Activated naive CD4-positive, alpha-beta T cell (primary cell): ENCODE measurements at places on chromosomes 7 and 10.

DNA sequence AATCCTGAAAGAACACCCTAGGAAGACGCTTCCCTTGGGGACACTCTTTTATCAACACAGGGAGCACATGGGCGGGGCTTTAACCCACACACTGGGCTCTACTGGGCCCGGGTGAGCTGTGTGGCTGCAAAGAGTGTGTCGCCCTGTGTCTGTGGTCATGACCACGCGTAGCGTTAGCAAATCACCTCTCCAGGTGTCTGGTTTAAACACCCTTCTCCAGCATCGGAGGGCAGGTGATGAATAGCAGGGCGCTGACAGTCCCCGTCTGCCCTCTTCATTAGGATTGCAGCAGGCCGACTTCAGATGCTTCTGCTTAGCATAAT, 127.7 kb downstream of the ADARB2 start:
- no peak for DNase-seq

DNA sequence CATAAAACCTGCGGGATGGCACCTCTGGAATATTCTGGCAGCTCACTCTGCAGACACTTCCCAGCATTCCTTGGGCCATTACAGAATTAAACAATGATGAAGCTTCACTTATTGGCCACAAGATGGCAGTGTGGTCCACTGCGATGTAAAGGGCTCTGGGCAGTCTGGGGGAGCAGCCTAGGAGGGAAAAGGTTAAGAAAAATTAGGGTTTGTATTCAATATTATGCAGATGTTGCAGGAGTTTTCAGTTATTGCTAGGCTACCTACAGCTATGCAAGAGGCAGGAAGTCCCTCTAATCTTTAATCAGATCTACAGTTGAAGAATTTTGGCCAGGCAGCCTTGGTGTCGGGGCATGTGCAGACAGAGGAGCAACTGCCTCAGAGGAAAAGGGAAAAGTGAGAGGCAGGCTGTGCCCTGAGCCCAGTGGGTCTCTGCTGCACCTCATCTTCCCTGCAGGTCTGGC, 233.2 kb upstream of the PRSS1 start:
- no peak for DNase-seq

- DNase-seq, result no peak
Measured at GRCh38 chr7:124943472-124943871, 13.8 kb upstream of the POT1 start.

GRCh38 chr7:42570944-42571343, 333.9 kb upstream of the GLI3 start:
- DNase-seq, result no peak

- DNase-seq, result no peak
Measured at GRCh38 chr10:48414778-48415177, 108.3 kb downstream of the MAPK8 start.

DNA sequence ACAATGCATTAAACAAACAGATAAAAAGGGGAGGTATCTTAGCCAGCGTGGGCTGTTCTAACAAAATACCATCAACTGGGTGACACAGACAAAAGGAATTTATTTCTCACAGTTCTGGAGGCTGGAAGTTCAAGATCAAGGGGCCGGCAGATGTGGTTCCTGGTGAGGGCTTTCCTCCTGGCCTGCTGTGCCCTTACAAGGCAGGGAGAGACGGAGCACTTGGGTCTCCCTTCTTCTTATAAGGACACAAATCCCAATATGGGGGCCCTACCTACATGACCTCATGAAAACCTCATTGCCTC, 281.6 kb upstream of the KLF14 start:
- DNase-seq, result no peak

DNA sequence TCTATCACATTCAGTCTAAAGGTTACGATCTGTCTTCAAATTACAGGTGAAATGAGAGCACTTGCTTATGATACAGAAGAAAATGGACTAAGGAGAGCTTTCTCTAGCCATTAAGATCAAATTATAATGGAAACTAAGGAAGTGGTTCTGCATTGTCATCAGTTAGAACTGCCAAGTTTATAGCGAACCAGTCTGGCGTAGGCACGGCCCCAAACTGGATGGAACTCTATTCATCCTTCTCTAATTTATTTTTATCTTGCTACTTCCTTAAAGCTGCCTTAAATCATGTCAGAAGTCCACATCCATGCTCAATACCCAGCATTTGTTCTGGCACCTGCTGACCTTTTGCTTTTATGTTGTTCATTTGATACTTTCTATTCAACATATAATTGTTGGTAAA, 63.7 kb upstream of the APBB1IP start:
- no peak for DNase-seq

- DNase-seq, result no peak
Measured at GRCh38 chr10:4028027-4028471, 243.0 kb upstream of the KLF6 start.

DNA sequence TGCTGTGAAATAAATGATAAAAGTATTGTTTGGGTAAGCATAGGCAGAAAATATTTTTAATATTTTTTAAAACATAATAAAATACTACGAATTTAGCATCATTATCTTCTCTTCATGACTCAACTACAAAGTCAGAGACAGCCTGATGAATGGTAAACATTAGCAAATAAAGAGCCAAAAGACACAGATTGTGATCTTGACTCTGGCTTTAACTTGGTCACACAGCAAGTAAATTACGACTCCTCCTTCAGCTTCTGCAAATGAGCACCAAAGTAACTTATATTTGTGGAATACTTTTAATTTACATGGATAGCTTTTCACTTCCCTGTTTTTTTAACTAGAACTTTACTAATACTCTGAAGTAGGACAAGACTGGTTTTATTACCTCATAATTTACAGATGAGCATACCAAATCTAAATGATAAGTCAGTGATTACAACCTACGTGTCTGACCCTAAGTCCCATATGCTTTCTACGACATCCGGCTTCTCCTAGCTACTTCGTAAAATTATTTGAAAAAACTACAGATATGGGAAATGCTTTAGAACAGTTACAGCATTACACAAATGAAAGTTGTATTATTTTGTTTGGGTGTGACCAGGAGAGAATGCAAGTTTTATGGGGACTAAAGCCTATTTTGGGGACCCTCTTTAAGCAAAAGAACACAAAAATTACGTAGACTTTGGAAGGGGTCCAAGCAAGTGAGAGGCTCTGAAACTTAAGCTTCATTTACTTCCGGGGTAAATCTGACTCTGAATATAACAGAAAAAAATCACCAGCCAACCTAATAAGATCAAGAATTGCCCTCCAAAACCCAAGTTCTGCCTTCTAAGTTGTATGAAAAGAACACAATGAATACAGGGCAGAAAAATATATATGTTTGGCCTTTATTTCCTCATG, 133.8 kb downstream of the CPEB3 start:
- no peak for DNase-seq

- no peak for DNase-seq
Measured at GRCh38 chr10:78968943-78969342, 99.8 kb upstream of the ZMIZ1 start.

DNA sequence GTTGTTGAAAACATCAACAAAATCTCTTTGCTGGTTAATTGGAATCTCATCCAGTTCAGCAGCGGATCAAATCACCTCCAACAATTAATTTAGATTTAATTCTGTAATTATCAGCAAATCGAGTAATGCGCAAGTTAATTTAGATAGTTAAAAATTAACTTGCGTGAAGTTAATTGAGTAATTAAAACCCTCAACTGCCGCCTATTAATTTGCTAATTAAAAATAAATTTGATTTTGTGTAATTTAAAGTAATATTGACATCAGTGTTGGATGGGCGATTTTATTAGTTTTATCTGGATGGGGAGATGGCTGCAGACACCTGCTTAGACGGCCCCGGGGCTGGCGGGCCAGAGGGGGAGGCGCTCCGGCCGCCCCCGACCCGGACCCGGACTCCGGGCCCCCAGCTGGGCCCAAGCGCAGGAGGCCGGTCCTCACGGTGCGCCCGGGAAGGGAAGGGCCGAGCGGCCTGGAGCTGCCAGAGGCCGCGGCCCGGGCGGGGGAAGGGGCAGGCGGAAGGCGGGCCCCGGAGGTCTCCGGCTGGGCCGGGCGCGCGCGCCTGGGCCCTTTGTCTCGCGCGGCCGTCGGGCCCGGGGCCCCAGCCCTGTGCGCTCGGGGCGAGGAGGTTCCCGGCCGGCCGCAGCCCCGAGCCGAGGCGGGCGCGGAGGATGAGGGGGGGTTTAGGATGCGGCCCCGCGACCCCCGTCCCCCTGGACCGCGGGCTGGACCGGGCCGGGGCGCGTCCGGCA, 3.3 kb upstream of the UNCX start:
- no peak for DNase-seq

GRCh38 chr7:123492485-123492884, 41.9 kb downstream of the IQUB start:
- DNase-seq, result no peak

GRCh38 chr7:22581099-22581498, 81.1 kb upstream of the STEAP1B start:
- no peak for DNase-seq

- DNase-seq, result no peak
Measured at GRCh38 chr7:141557360-141557759, 6.2 kb downstream of the AGK start.

- no peak for DNase-seq
Measured at GRCh38 chr7:41029072-41029499, 673.8 kb downstream of the INHBA start.

DNA sequence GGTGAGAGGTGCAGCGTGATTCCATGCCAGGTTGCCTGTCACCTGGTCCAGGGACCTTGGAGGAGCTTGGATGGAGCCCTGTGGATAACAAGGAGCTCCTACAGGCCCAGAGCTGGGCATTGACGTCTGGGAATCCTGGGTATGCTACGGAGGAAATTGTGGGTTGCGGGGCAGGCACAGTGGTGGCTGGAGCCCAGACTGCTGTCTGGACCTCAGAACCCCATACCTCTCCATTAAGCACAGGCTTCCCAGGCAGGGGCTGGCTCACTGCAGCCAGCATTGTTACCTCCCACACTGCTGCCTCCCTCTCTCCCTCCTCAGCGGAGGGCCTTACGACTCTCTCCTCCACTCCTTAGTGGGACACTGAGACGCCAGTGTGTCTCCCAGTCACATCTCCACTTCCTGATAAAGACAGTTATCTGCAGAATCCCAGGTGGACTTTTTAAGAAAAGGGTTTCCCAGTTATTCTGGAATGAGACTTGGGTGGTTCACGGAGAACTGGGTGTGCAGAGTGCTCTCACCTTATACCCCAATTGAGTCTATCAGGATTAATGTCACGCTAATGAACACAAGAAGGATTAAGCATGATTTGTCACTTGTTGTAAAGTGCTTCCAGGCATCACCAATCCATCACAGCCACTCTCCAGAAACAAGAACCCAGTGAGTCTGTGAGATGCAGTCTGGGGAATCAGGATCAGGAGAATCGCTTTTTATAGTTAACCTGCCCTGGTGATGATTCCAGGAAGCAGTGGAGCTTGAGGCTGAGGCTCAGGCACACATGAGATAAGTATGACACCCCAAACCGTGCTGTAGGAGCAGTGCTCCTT, 309.4 kb downstream of the RPS24 start:
- no peak for DNase-seq

GRCh38 chr7:42431873-42432272, 194.9 kb upstream of the GLI3 start:
- DNase-seq, result no peak
